ENCODE measurements at places on chromosomes 1 and 21.
A peak's percentile ranks its signal among the peaks of the same experiment; 100 is the strongest.

DNA sequence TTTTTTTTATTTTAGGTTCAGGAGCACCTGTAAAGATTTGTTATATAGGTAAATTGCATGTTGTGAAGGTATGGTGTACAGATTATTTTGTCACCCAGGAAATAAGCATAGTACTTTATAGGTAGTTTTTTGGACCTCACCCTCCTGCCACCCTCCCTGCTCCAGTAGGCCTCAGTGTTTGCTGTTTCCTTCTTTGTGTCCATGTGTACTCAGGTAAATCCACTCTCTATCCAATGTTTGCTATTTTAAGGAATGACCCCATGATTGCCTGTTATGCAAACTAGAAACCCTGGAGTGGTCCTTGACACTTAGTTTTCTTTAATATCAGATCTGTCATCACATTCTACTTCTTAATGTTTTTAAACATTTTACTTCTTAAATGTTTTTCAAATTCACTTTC, 33.9 kb downstream of the LHX9 start:
- DNase-seq = no peak

- no peak for DNase-seq
These were observed 5.8 kb downstream of the RGS1 start for GRCh38 chr1:192581131-192581927.

DNA sequence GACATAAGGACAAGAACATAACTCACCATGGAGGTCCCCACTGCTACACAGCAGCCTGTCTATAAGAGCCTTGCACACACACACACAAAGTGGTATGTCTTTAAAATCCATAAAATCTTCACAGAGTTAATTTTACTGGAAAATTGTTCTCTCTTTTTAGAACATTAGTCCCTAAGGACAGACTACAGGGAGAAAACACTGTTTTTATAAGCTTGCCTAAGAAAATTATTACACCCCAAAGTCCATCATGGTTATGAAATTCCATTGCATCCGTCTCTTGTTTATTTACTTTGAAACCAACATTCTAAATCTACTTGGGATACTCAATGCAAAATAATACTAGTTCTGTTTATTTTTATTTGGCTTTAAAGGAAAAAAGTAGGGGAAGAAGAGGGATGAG, 197.4 kb downstream of the SETD4 start:
- no peak for DNase-seq

- no peak for DNase-seq
These were observed 311.9 kb downstream of the RYR2 start for GRCh38 chr1:237353918-237354317.

- DNase-seq = no peak
These were observed 594.7 kb upstream of the CAMK1G start for GRCh38 chr1:208988811-208989222.

- DNase-seq = no peak
These were observed 39.1 kb downstream of the CRB1 start for GRCh38 chr1:197307136-197307535.

- DNase-seq = no peak
These were observed 98.0 kb downstream of the WDR4 start for GRCh38 chr21:42781150-42781970.

- DNase-seq = no peak
These were observed 22.2 kb upstream of the KIF1B start for GRCh38 chr1:10188133-10188650.

- DNase-seq = no peak
These were observed 29.6 kb upstream of the CADM3 start for GRCh38 chr1:159141584-159142390.

DNA sequence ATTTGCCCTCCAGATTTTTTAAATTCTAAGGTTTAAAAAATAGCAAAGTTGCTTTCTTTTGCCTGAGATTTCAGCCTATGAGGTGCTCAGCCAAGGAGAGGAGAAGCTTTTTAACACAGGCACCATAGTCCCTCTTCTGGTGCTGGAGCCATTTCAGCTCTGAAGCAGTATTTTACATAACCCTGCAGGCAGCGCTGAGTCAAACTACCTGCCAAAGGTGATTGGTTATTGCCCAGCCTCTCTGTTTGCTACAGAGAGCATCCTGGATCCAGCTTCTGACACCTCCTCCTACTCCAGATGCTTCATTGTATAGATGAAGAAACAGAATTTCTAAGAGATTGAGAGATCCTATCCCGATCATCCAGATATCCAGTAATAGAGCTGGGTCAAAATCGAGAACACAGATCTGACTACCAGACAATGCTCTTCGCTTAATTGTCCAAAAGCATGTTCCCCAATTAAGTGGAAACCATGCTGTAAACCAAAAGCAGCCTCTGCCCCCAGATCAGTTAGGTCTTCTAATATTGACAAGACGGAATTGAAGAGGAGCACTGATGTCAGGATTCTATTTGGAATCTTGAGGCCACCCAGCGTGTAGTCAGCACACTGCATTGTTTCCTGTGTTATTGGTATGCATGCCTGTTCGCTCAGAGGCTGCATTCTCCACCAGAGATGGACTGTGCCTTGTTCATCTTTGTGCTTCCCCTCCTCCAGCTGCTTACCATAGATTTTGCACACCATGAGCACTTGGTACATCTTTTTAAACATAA, 22.1 kb downstream of the RGS8 start:
- DNase-seq = no peak

DNA sequence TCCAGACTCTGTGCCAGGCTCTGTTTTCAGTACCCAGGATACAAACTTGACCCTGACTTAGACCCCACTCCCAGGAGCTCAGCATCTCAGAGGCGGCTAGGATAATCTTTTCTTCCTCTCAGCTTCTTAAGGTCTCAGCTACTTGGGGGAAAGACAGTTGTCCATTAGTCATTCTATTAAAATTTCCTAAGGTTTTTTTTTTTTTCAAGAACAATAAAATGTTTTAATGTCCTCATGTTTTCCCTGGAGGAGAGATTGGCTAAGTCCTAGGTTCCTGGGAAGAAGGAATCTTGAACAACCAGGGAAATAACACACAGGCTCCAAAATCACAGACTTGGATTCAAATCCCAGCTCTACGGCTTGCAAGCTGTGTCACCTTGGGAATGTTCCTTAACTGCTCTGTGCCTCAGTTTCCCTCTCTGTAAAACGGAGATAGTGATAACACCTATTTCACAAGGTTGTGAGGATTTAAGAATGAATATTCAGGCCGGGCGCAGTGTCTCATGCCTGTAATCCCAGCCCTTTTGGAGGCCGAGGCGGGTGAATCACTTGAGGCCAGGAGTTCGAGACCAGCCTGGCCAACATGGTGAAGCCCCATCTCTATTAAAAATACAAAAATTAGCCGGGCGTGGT, 33.0 kb downstream of the CDK18 start:
- peak; percentile 5 for DNase-seq

GRCh38 chr21:38013741-38014140, 97.5 kb upstream of the KCNJ6 start:
- DNase-seq = no peak

DNA sequence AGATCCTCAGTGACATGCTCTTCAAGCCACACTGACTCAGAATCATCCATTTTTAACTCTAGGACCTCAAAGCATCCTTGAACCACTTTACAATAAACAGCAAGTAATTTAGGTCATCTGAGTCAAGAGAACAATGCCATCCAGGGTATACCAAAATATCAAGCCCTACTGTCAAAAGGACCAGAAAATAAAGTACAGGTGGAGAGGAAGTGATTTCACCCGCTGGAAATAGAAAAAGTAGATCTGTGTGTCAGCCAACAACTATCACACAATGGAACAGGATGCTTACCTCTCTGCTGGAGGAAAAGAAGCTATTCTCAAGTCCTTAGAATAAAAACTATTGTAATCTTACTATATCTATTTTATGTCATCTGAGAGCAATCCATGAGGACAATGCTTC, 37.0 kb downstream of the RERE start:
- DNase-seq = no peak

GRCh38 chr1:240582953-240583352, 29.0 kb downstream of the GREM2 start:
- no peak for DNase-seq

GRCh38 chr1:227780101-227781044, 35.1 kb upstream of the PRSS38 start:
- peak; percentile 30 for DNase-seq

GRCh38 chr1:26478159-26478558, 5.9 kb downstream of the HMGN2 start:
- no peak for DNase-seq

GRCh38 chr1:54945393-54945936, 35.0 kb upstream of the TMEM61 start:
- DNase-seq = no peak

GRCh38 chr1:114510274-114511031, 550 bp downstream of the TRIM33 start:
- DNase-seq = peak; percentile 63

DNA sequence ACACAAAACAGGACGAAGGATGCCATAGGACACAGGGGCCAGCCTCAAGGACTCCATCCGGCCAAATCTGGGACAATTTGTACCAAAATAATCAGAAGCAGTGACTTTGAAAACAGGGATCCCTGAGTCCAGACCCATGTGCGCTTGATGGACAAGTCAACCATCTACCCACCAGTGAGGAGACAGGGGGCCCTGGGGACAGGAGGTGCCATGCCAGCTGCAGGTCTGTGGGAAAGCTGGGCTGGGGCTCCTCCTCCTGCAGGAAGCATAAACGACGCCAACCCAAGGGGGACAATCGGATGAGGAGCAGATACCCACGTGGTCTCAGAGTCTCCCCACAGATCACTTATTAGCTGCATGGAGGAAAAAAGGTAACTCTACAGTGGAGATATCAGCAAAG, 50.6 kb downstream of the NPHP4 start:
- DNase-seq = no peak

- DNase-seq = no peak
These were observed 191.5 kb downstream of the SDCCAG8 start for GRCh38 chr1:243447347-243447746.

DNA sequence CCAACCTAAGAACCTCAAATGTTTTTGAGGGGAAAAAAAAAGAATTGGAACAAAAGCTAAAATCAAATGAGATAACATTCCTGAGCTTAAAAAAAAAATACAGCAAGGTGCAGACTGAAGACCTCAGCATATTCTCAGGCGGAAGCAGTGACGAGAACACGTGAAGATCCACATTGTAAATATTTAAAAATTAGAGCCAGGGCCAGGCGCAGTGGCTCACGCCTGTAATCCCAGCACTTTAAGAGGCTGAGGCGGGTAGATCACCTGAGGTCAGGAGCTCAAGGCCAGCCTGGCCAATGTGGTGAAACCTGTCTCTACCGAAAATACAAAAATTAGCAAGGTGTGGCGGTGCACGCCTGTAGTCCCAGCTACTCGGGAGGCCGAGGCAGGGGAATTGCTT, 15.7 kb downstream of the TFB2M start:
- no peak for DNase-seq

- DNase-seq = no peak
These were observed 39.7 kb downstream of the TMCC2 start for GRCh38 chr1:205267306-205267902.

DNA sequence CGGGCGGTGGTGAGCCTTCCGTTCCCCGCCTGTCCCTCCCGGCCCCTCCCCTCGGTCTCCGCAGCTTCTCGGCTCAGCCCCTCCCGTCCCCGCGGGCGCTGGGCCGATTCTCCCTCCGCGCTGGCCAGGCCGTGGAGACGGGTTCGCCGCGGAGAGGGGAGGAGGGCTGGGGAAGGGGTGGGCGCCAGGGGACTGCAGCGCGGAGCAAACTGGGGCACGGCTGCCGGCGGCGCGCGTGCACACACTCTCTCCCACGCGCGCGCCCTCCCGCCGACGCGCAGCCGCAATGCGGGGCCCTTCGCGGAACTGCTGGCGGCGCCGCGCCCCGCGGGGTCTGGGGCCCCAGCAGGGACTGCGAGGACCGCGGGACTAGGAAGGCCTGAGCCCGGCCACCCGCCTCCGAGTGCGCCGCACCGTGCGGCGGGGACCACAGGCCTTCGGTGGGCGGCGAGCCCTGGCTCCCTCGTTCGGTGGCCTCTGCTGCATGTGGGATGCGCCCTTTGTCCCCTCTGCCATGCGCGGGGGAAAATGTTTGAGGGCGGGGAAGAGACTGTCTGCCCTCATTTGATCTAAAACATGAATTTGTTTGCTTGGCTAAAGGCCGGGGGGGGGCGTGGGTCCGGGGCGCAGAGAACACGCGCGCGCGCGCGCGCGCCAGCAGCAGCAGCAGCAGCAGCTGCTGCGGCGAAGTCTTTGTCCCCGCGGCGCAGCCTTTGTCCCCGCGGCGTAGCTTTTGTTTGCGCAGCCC, 90.7 kb upstream of the VAMP3 start:
- peak; percentile 70 for DNase-seq

- no peak for DNase-seq
These were observed 12.4 kb downstream of the OXCT2 start for GRCh38 chr1:39758556-39759435.

GRCh38 chr1:218482683-218483082, 137.5 kb downstream of the TGFB2 start:
- no peak for DNase-seq

GRCh38 chr1:70503358-70503757, 92.3 kb downstream of the CTH start:
- DNase-seq = no peak

DNA sequence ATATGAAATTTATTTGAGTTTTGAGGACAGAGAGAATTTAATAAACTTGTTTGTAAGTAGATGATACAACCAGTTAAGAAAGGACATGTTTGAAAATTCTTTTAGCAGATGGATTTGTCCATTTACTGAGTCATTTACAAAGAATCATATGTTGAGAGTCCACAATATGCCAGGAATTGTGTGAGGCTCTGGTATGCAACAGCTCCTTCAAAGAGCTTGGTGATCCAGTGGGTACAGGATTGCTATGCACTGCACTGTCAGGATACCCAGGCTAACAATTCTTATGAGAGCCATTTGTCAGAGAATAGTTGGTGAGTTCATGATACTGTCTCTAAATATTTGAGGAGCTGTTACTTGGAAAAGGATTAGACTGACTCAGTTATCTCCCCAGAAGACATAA, 11.0 kb downstream of the DNM3 start:
- DNase-seq = no peak

- DNase-seq = no peak
These were observed 6.1 kb upstream of the RCSD1 start for GRCh38 chr1:167623951-167624350.

DNA sequence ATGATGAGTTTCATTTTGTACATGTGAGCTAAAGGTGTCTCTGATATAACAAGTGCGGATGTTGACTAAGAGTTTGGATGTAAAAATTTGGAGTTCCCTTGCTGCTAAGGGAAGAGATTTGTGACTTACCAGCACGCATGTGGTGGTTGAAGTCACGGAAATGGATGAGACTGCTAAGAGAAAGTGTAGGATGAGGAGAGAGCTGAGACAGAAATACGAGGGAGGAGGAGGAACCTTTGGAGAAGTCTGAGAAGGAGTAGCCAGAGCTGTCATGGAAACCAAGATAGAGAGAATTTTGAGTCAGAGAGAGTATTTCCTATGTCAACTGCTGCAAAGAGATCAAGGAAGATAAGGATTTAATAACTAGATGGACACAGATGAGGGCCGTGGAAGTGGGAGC, 106.5 kb upstream of the COL24A1 start:
- DNase-seq = no peak

GRCh38 chr21:29236201-29236600, 62.5 kb upstream of the BACH1 start:
- no peak for DNase-seq

- peak; percentile 46 for DNase-seq
These were observed 26.4 kb upstream of the EVA1B start for GRCh38 chr1:36349839-36350238.

- no peak for DNase-seq
These were observed 9.3 kb downstream of the EFHD2 start for GRCh38 chr1:15418806-15419515.
